ENCODE measurements at places on chromosomes 4 and X. TPM values are rescaled to one million over a fixed set of nuclear protein-coding genes. Genes with fewer than 3 reads are reported as not detected.

- no peak for DNase-seq
Measured at GRCh38 chr4:165966833-165967232, 93.8 kb downstream of the TLL1 start.

DNA sequence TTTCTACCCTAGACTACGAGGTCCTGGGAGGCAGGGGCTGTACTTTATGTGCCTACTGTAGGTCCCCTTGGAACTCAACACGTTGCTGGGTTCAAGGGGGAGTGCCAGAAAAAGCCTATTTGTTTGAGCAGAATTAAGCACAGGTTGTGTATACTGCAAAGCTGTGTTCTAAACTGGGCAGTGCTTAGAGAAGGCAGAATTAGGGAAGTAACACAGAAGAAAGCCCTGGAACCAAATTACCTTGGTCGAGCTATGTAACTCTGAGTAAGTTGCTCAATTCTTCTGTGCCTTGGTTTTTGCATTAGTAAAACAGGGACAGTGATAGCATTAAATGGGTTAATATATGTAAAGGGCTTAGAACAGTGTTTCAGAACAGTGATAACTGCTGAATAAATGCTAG lies 245.0 kb upstream of the SFRP2 start:
- DNase-seq, result no peak

GRCh38 chrX:28552882-28553829 lies 34.1 kb upstream of the IL1RAPL1 start:
- DNase-seq, result no peak

DNA sequence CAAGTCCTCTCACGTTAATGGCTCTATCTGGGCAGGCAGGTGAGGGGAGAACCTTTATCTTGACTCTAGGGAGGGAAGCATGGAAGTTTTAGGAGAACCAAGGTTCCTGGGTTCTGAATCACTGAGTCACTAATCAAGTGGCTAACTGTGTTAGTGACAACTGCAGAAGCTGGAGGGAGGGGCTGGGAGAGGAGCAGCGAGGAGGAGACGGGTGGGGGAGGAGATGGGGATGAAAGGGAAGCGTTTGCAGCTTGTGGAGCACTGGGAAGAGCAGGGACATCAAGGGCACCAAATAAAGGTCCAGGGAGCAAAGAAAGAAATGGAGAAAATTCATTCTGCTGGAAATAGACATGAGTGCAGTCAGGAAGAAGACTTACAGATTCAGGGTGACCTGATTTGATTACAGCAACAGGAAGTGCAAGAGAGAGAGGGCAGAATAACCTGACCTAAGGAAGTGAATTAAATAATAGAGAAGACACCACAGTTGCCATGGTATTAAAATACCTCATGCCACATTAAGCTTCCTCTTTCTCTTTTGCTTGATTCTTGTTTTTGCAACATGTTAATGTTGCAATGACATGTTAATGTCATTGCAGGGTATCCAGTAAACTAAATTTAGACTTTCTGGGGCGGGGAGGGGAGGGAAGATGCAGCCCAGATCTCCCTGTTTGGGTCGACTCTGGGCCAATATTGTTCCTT lies 4.5 kb upstream of the SETD7 start:
- no peak for DNase-seq

DNA sequence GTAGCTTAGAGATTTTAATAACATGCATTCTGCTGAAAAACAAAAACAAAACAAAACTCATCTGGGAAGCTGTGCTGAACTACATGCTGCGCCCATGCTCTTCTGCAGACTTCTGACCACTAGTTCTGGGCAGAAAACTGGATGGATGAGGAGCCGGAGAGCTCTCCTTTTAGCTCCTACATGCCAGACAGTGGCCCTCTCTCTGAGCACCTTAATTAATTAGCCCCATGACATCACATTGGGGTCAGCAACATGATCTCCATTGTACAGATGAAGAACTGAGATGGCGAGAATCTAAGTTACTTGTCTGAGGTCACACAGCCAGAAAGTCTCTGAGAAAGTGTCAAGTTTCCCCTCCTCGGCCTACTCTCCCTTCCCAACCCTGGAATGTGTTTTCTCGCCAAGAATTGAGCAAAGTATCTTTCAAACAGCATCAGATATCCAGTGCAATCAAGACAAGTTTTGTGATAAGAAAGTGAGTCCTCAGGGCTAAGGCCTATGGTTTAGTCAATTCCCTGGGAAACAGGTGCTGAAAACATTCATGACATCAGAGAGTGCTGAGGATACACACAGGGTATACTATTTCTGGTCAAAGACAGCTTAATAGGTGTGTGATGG lies 21.6 kb downstream of the SCD5 start:
- DNase-seq, result no peak

GRCh38 chr4:180721356-180721755 lies 1521.8 kb upstream of the TENM3 start:
- DNase-seq, result no peak

GRCh38 chr4:16626945-16627344 lies 271.5 kb downstream of the LDB2 start:
- DNase-seq, result peak; percentile 80

DNA sequence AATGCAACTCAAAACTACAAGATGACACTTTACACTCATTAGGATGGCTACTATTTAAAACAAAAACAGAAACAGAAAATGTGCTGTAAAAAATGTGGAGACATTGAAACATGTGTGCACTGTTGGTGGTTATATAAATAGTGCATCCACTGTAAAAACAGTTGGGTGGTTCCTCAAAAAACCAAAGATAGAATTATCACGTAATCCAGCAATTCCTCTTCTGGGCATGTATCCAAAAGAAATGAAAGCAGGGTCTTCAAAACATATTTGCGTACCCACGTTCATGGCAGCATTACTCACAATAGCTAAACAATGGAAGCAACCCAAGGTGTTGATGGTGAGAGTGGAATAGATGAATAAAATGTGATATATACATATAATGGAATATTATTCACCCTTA lies 967.2 kb downstream of the TRAM1L1 start:
- no peak for DNase-seq

DNA sequence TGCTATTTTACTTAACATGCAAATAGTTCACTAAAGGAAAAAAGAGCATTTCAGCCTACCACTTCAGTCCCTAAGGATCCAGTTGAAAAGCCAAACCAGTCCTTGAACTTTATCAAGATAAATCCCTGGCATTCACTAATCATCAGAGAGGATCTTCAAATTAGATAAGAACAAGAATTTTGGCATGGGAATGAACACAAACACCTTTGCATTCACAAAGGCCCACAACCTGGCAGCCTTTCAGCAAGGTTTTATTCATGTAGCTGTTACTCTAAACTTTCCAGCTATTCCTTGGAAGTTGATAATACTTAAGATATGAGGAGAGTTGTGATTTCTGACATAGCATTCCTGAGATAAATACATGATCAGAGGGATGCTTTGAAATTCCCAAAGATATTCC lies 193.4 kb downstream of the LRBA start:
- DNase-seq, result no peak

- DNase-seq, result no peak
Measured at GRCh38 chr4:3601992-3602391, 69.8 kb upstream of the LRPAP1 start.

GRCh38 chrX:133722756-133723155 lies 262.6 kb downstream of the GPC3 start:
- DNase-seq, result no peak

- DNase-seq, result no peak
Measured at GRCh38 chrX:140599851-140600250, 95.0 kb upstream of the SOX3 start.

GRCh38 chr4:158094413-158095134 lies 78.3 kb downstream of the GASK1B start:
- DNase-seq, result no peak

DNA sequence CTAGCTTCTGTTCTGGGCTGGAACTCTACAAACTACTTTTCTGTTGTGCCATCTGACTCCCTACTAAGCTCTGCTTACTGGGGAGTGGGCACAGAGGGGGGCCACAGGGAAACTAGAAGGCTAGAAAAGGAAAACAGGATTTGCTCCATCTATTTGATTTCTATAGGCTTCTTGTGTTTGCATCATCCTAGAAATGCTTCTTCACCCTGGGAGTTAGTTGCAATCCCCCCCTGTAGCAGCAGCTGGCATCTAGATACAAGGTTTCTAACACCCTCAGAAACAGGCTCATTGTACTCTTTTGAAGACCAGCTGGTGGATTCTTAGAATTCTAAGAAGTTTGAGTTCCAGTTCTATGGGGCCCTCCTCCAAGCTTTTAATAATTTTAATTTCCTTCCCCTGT lies 213.4 kb downstream of the TMA16 start:
- no peak for DNase-seq

DNA sequence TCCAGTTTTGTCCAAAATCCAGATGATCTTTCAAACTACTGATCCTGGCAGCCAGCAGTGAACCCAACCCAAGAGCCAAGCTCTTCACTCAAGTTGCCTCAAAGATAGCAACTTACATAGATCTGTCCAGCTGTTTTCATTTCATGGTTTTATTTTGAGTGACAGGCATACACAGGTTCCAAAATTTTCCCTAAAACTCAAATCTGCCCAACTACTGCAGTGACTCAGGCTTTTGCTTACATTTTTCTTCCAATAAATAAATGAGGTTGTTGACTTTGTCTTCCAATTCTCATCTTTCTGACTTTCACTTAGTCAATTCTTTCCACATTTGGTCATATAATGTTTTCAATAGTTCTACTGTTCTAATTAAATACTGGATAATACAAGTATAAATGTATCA lies 158.8 kb downstream of the TECRL start:
- no peak for DNase-seq

The ADH6 gene
- polyA plus RNA-seq, result 0.02 TPM

The TMSB15C gene
- polyA plus RNA-seq, result 1.2 TPM

The SGMS2 gene
- polyA plus RNA-seq, result 40.0 TPM

The UGT8 gene
- polyA plus RNA-seq, result 0.02 TPM

Measured in BJ (cell line).